ENCODE measurements at places on chromosomes 3 and 15. TPM values are rescaled to one million over a fixed set of nuclear protein-coding genes. Genes with fewer than 3 reads are reported as not detected.

The C3orf18 gene
- total RNA-seq: 25.8 TPM

The GABRR3 gene
- total RNA-seq: not detected

The CYP8B1 gene
- not detected for total RNA-seq

The LYSMD2 gene
- total RNA-seq: 7.8 TPM

The SPTSSB gene
- total RNA-seq: not detected

The GOLGA8T gene
- total RNA-seq: 0.26 TPM

The LMOD3 gene
- 0.51 TPM for total RNA-seq

The GPR62 gene
- total RNA-seq: under 0.01 TPM

The USF3 gene
- 8.9 TPM for total RNA-seq

The WDR93 gene
- 0.17 TPM for total RNA-seq

The DAZL gene
- total RNA-seq: not detected

The TRMT10C gene
- 32.1 TPM for total RNA-seq

The ADGRG7 gene
- not detected for total RNA-seq

The GXYLT2 gene
- total RNA-seq: 14.1 TPM

The CTXN2 gene
- not detected for total RNA-seq

The REC114 gene
- total RNA-seq: not detected

The SPPL2A gene
- 97.6 TPM for total RNA-seq

The KNG1 gene
- total RNA-seq: not detected

The SCN10A gene
- not detected for total RNA-seq

The FBXL2 gene
- 16.2 TPM for total RNA-seq

The UACA gene
- 107 TPM for total RNA-seq

The C3orf20 gene
- total RNA-seq: not detected

The GALNT15 gene
- total RNA-seq: 37.7 TPM

The TIMP4 gene
- total RNA-seq: 9.8 TPM

All from fibroblast of lung (primary cell).